HS-5 (cell line): ENCODE measurements at places on chromosomes 16 and 17.

GRCh38 chr17:59361916-59362810 is 30.7 kb downstream of the YPEL2 start:
- DNase-seq: peak; percentile 77

DNA sequence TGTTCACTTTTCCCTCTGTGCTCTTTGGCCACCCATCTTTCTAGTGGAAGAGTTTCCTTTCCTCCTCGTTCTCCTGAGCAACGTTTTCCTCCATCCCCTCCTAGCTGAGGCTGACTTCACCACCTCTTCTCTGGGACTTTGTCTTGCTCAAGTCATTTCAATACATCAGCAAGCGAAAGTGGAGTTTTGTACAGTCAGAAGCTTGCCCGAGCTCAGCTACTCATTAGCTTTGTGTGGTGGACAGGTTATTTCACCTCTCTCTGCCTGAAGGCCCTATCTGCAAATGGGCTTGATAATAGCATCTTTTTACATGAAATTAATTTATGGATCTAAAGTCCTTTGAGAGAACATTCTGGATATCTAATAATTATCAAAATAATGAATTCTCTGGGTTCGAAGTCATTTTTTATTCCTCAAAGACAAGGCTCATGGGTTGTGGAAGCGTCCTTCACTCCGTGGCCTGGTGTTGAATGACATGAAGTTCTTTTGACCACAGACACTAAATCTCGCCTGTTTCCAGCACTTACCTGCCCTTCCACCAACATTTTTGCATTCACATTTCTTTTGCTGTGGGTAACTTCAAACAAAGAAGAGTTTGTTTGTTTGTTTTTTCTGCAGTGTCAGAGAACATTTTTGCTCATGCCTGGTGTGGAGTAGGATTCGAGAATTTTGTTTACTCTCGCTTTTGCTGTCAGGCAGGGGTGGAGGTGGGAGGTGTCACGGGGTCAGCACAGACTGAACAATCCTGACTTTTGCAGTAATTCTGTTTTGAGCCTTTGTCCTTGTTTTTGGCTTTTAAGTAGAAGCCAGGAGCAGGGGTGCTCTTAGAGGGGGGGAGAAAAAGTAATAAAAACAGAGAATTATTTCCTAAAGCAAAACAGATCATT is 155.0 kb upstream of the CACNG5 start:
- DNase-seq: no peak

DNA sequence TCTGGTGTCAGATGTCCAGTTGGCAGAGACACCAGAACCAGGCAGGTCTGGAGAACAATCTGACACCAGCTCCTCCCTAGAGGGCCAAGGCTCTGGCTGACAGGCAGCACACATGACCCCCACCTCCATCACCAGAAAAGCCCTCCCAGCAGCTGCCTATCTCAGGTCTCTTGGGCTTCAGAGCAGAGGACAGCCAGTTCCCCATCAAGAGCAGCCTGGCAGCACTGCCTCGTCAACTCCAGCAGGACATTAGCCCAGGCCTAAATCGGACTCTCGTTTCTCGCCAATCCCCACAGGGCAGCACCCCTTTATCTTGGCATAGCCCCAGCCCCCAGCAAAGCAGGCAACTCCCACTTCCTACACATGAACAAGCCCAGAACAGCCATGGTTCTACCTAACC is 4.4 kb downstream of the JUP start:
- DNase-seq: no peak

GRCh38 chr16:9484881-9485280 is 393.4 kb downstream of the HAPSTR1 start:
- DNase-seq: no peak

- DNase-seq: no peak
Measured at GRCh38 chr17:80095844-80096475, 5.4 kb upstream of the GAA start.

- DNase-seq: no peak
Measured at GRCh38 chr16:23833960-23834685, 1.7 kb upstream of the PRKCB start.

GRCh38 chr16:65449526-65449925 is 327.7 kb upstream of the CDH11 start:
- no peak for DNase-seq

GRCh38 chr16:81668243-81669097 is 110.6 kb upstream of the PLCG2 start:
- DNase-seq: no peak

- DNase-seq: no peak
Measured at GRCh38 chr17:80353718-80354275, 61.2 kb upstream of the ENDOV start.

DNA sequence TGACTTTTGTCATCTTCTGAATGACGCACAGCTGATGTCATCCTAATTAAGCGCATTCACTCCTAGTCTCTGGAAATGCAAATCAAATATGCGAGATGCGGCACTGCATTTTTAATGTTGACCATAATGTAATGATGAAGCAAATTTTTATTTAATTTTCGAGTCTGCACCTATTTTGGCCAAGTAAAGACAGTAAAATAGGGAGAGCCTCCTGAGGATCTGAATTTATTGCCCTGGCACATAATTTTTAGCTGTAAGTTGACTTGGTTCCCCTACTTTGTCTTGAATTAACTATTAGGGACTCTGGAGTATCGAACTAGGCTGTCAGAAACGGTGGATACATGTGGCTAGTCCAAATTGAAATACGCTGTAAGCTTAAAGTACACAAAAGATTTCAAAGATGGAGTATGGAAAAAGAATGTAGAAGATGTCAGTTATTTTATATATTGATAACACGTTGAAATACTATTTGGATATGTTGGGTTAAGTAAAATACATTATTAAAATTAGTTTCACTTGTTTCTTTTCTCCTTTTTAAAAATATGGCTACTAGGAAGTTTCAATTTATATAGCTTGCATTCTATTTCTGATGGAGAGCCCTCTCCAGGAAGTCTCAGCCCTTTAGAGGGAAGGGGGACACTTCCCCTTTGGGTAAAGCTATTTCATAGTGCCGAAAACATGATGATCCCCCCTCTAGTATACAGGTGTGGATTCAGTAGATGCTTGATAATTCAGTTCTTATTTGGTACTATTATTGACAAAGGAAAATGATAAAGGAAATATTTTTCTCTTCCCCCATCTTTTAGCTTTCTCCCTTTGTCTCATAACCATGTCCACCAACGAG is 991 bp downstream of the KPNA2 start:
- no peak for DNase-seq

DNA sequence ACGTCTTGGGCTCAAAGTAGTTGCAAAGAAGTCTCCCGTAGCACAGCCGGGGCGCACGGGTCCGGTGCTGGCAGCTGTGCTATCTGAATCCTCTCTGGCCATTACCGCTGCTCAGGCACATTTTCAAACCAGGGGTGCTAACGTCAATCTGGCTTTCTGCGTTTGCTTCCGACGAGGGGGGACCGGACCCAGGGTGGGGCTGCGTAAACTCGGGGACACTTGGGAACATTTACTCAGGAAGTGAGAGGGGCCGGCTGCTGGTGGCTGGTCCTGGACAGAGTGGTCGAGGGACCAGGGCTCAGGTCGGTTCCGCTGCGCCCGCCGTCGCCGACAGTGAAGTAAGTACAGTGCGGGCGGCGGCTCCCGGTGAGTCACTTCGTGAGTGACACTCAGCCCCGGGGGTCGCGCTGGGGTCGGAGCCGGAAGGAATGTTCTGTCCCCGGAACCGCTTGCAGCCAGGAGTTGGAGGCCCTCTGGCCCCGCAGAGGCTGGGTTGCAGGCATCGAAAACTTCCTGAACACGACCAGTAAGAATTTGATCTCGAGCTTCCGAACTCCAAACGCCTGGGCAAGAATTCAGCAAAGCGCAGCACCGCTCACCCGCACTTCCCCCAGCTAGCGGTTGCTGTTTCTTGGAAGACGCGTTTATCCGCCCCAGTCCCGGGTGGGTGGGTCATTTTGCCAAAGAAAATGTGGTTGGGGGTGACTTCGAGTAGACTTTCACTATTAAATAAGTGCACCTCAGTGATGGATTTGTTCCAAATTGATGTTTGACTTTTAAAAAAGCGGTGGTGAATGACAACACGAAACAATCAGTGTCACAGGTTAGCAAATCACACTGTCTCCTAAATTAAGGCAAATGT is 1.4 kb upstream of the HS3ST3B1 start:
- no peak for DNase-seq

GRCh38 chr16:281660-282255 is 1.2 kb upstream of the PDIA2 start:
- no peak for DNase-seq

GRCh38 chr17:223723-224471 is 42.4 kb upstream of the DOC2B start:
- DNase-seq: no peak
